ENCODE measurements at places on chromosomes 13 and 19.

- DNase-seq, result no peak
Measured at GRCh38 chr13:42524487-42525034, 49.4 kb upstream of the TNFSF11 start.

DNA sequence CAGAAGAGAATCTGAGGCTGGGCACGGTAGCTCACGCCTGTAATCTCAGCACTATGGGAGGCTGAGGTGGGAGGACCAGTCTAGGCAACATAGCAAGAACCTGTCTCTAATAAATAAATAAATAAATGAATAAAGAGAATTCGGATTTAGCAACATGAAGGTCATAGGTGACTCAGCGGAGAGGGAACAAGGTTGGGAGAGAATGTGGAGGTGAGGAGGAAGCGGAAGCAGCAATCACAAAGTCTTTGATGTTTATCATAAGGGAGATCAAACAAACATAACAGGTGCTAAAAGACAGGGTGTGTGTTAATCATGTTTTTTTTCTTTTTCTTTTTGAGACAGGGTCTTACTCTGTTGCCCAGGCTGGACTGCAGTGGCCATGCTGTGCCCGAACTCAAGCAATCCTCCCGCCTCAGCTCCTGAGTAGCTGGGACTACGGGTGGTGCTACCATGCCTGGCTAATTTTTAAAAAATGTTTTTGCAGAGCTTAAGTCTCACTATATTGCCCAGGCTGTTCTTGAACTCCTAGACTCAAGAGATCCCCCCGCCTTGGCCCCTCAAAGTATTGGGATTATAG is 16.3 kb downstream of the PBX4 start:
- no peak for DNase-seq

DNA sequence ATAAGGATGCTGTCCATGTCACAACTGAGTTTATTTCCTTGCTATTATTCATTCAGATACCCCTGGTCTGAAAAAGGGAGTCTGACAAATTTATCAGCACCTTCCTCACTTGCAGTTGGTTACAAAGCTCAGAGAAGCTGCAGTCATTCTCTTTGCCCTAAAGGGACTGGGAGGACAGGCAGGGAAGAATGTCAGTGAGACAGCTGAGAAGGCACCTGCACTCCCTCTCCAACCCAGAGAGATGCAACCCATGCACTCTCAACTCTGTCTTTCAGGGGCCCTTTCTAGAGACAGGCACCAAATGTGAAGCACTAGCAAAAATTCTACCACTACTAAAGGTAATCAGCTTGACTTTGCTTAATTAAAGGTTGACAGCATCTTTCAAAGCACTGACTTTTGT is 83.3 kb downstream of the CRYL1 start:
- DNase-seq, result no peak

GRCh38 chr13:34864671-34865070 is 77.4 kb upstream of the NBEA start:
- DNase-seq, result no peak

- DNase-seq, result no peak
Measured at GRCh38 chr19:56167064-56167578, 8.7 kb upstream of the GALP start.

DNA sequence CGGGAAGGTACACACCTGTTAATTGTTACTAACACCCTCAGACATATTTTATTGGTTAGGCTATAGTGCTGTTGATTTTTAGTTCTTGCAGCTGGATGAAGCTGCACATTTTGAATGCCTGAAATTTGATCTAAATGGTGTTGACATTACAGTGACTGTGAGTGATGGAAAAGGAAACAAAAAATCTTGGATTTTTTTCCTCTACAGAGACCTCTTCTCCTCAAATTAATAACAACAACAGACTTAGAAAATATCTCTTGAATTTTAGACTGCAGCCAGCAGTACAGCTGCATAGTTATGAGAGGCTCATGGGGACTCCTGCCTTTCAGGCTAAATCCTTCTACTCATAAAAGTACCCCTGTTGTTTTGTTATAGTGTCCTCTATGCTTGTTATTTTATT is 500.5 kb upstream of the SPRY2 start:
- no peak for DNase-seq
